ENCODE measurements at places on chromosomes 6 and 20. TPM values are rescaled to one million over a fixed set of nuclear protein-coding genes. Genes with fewer than 3 reads are reported as not detected.

Gene PEX3
- 28.1 TPM for total RNA-seq

Gene SMLR1
- total RNA-seq, result not detected

Gene GTF2H4
- total RNA-seq, result 8.8 TPM

Gene HECA
- 26.6 TPM for total RNA-seq

Gene EPPIN
- not detected for total RNA-seq

Gene PDSS2
- total RNA-seq, result 12.2 TPM

Gene TOX2
- 3.5 TPM for total RNA-seq

Gene MLIP
- not detected for total RNA-seq

Gene KIF25
- not detected for total RNA-seq

Gene RIPOR2
- total RNA-seq, result 0.83 TPM

Gene PTK6
- total RNA-seq, result not detected

Gene BHLHE23
- not detected for total RNA-seq

Gene PRDM13
- not detected for total RNA-seq

Gene DDX43
- total RNA-seq, result 0.33 TPM

Gene MUC22
- total RNA-seq, result not detected

Gene PARD6B
- 0.66 TPM for total RNA-seq

Gene DYNLT2
- total RNA-seq, result 0.99 TPM

Measured in smooth muscle cell of trachea (primary cell).